Endothelial cell of umbilical vein (primary cell): ENCODE measurements at places on chromosomes 3 and 15. TPM values are rescaled to one million over a fixed set of nuclear protein-coding genes. Genes with fewer than 3 reads are reported as not detected.

RNU5B-1 gene
- polyA plus RNA-seq, result not detected in 2 replicates

CAPN3 gene
- polyA plus RNA-seq, result 3.7 and 3.9 TPM in 2 replicates

TMEM212 gene
- polyA plus RNA-seq, result 0.14 TPM in 1 of 2 replicates, not detected in the other

KNL1 gene
- 3.7 and 4.0 TPM in 2 replicates for polyA plus RNA-seq

CEP19 gene
- 0.53 and 0.87 TPM in 2 replicates for polyA plus RNA-seq

CIDEC gene
- polyA plus RNA-seq, result 0.14 TPM in 1 of 2 replicates, not detected in the other

LRTM1 gene
- polyA plus RNA-seq, result not detected in 2 replicates

CPNE4 gene
- not detected in 2 replicates for polyA plus RNA-seq

DNA sequence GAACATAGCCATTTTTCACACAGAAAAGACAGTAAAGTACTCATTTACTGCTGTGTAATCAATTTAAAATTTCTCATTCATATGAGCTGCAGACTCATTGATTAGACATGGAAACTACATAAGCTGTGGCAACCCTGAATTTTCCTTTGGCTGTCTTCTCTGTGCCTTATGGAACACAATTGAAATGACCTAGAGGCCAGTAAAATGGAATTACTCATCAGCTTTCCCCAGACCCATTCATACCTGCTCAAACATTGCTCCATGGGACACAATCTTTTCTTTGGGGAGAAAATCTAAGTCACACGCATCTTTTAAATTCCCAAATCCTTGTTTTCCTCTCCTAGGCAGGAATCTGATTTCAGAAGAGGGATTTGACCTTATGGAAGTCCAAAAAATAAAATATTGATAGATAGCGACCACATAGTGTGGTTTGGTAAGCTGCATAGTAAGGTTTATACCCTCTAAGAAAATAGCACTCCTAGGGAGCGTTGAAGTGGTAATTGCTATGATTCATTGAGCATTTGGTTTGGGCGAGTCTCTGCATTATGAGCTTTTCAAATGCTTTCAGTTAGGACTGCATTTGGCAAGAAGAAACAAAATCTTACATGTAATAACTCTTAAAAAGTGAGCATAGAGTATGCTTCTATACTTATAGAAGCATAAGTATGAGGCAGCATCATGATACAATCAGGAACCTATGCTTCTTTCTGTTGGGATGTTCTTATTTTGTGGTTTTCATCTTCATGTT lies 243.4 kb upstream of the GADL1 start:
- DNase-seq, result no peak

- DNase-seq, result no peak
Observed at GRCh38 chr3:158368271-158368670, 202.7 kb upstream of the MLF1 start.

DNA sequence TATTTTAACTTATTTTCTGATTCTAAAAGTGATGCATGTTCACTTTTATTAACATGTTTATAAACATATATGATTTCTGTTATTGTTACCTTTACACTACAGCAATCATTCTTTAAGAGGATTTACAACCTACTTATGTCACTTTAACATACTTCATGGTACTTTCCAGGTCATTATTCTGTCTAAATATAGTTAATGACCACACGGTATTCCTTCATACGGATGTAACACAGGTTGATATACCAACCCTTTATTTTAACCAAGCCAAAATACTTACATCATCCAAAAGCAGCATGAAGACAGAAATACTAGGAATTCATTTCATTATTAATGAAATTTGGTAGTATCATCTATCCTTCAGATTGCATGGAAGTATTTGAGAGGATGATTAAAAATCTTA lies 18.6 kb downstream of the PIK3R4 start:
- peak; percentile 16 for DNase-seq

GRCh38 chr15:72179950-72180581 lies 17.5 kb downstream of the GRAMD2A start:
- no peak for DNase-seq

DNA sequence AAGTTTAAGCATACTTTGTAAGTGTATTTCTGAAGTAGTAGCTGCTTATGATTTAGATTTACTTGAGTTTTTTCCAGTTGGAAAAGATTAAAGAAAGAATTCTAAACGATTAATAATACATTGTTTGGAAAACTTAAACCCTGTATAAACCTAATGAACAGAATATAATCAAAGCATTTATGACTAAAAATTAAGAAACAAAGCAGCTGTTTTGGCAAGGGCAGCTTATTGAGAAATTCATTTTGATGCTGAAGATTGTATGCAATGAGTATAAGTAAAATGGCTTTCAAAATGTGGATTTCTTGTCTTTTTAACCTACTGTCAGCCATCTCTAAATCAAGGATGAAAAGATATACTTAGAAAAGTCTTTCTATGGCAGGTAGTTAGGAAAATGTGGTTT lies 140.2 kb downstream of the POLQ start:
- DNase-seq, result no peak
